ENCODE measurements at places on chromosomes 5 and 9.

- no peak for DNase-seq
Observed at GRCh38 chr9:128634651-128635262, 21.9 kb downstream of the DYNC2I2 start.

DNA sequence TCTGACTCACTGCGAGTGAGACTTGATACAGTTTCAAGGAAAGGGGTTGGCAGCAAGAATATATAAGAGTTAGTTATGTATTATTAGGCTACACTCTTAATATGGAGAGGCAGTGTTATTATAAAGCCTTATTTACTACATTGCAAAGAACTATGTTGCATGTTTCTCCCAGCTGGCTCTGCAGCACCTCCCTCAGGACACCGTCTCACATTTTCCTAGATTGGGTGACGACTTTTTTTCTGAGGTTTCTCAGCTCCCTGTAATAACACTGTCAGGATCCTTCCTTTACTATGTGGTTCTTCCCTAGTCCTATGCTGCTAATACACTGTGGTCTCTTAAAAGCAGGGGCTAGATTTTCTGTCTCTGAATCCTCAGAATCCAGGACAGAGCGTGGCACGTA, 153.7 kb downstream of the INSYN2B start:
- no peak for DNase-seq

- no peak for DNase-seq
Observed at GRCh38 chr5:176188085-176188484, 50.1 kb upstream of the SIMC1 start.

- no peak for DNase-seq
Observed at GRCh38 chr9:78023003-78023741, 8.4 kb downstream of the GNAQ start.

DNA sequence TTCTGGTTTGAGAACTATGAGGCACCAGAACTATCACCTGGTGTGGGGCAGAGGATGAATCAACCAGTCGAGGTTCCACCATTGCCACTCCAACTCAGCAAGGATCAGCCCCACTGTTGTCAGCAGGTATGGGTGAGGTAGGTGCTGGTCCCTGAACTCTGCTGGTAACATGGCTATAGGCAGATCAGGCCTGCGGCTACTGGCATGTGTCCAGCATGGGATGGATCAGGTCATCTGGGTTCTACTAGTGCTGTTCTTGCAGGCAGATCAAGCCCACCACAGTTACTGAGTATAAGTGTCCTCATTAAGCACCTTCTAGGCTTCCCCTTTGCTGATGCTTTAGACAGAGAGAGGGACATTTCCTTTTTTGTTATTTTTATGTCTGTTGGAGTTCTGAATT, 71.7 kb downstream of the GABRA6 start:
- no peak for DNase-seq

GRCh38 chr5:57382655-57383054, 100.0 kb downstream of the ACTBL2 start:
- no peak for DNase-seq

- no peak for DNase-seq
Observed at GRCh38 chr5:174581479-174581878, 142.9 kb upstream of the MSX2 start.

DNA sequence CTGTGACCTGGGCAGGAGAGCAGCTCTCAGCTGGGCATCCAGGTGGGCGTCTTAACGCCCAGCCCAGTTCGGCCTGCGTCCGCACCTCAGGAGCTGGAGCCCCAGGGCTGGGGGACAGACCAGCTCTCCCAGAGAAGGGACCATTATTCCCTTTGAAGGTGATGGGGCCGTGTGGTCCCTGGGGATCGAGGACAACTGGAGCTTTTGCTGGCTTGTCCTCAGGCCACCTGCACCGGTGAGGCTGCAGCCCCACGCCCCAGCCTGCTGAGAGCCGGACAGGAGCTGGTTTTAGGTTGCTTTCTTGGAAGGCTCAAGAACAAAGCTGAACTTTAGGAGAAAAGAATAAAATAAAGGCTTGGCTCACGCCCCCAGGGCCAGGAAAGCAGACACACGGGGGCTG, 40.9 kb downstream of the NACC2 start:
- no peak for DNase-seq

GRCh38 chr9:33468797-33469621, 4.7 kb downstream of the NOL6 start:
- DNase-seq: no peak

Measured in NCI-H187 (cell line).